GM12865 (cell line): ENCODE measurements at places on chromosomes 2 and 18.
A peak's percentile ranks its signal among the peaks of the same experiment; 100 is the strongest.

GRCh38 chr2:70344195-70344594, 42.3 kb upstream of the FAM136A start:
- no peak for DNase-seq

GRCh38 chr18:6039055-6039454, 143.7 kb upstream of the TMEM200C start:
- no peak for DNase-seq

DNA sequence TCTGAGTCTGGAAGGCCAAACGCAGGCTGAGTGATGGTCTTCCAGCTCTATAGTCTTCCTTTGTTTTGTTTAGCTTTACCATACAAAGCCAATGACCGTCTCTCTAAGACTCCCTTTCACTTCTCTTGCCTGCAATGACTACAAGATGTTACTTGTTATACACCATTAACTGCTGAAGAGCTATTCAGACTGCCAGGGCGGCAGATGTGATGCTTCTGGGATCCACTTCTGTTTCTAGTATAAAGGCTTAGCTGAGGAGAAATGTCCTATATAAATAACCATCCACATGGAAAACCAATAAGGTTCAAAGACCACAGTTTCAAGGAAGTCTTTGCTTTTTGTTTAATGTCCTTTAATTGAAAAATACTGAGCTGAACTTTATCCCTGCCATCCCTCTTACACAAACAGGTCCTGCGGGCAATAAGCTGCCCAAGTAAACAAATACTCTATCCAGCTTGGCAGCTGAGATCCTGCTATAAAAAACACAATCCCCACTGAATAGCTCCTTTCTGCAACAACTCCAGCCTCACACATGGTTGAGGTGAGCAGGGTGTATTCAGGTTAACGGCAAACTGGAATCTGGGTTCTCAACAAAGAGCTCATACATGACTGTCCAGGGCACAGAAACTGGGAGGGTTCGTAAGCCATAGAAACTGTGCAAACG, 124.6 kb downstream of the VIT start:
- no peak for DNase-seq

GRCh38 chr2:85318222-85319074, 9.3 kb downstream of the TGOLN2 start:
- peak; percentile 58 for DNase-seq

GRCh38 chr2:12676771-12677170, 40.0 kb upstream of the TRIB2 start:
- no peak for DNase-seq

DNA sequence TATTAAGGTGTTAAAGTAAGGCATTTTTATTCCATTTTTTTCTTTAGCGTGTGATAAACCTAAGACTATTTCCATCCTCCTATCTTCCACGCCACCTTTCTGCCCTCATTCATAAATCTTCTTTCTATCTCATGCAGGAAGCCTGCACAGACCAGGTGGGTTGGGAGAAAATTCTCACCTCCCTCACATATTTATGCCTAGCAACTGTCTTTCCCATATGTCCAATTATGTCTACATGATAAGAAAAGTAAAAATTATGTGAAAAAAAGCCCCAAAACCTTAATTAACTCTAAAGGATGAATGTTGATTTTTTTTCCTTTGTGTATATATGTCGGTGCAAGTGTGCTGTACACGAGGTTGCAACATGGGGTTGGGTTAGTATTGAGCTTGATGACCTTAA, 225.6 kb upstream of the GCFC2 start:
- no peak for DNase-seq

- no peak for DNase-seq
Measured at GRCh38 chr2:201777043-201777442, 3.7 kb downstream of the ALS2 start.

- no peak for DNase-seq
Measured at GRCh38 chr18:77300579-77300978, 50.9 kb downstream of the GALR1 start.

GRCh38 chr2:109383505-109384307, 230.1 kb downstream of the SEPTIN10 start:
- DNase-seq = no peak

- DNase-seq = no peak
Measured at GRCh38 chr2:43274721-43275120, 48.3 kb upstream of the ZFP36L2 start.

- no peak for DNase-seq
Measured at GRCh38 chr2:171297956-171298355, 135.8 kb downstream of the METTL8 start.

- peak; percentile 81 for DNase-seq
Measured at GRCh38 chr18:3596637-3597384, 146.8 kb downstream of the TGIF1 start.

DNA sequence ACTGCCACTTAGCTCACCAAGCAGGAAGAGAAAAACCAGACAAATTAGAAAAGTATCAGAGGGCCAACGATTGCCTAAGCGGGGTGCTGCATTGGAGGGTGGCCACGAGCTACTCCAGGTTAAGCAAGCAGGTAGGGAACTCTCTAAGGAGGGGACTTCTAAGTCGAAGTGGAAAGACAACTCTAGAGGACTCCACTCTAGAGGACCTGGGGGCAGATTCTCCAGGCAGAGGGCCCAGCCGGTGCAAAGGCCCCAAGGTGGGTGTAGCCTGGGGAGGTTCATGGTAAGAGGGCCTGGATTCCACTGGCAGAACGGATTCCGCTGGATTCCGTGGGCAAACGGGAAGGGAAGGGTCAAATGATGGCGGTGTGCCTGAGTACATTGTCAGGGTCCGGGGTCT, 12.7 kb downstream of the FBLN7 start:
- DNase-seq = no peak

DNA sequence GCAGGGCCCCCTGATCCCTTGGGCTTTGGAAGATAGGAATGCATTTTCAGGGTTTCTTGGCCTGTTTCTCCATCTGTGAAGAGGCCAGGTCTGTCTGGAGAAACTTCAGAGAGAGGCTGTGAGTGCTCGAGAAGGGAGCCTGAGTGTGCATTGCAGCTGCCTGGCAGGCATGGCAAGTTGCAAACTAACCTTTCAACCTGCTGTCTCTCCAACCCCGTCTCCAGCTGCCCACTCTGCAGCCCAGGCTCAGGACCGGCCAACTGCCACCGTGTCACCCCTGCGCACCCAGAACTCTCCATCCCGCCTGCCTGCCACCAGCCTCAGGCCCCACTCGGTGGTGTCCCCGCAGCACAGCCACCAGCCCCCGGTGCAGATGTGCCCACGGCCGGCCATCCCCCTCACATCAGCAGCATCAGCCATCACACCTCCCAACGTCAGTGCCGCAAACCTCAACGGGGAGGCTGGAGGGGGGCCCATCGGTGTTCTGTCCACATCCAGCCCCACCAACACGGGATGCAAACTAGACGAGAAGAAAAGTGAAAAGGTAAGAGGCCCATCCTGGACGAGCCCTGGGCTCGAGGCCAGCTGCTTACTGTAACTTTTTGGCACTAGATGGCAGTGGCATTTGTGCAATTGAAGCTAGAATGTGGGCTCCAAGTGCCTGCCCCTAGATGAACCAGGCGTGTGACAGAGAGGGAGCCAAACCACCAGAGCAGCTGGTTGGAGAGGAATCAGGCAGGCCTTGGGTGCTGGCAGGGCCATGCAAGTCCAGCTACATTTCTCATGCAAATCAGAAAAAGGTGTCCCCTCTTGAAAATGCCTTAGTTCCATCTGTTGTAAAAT, 164.6 kb downstream of the SEPTIN10 start:
- peak; percentile 21 for DNase-seq

GRCh38 chr2:174667250-174667860, 69.8 kb upstream of the WIPF1 start:
- no peak for DNase-seq

DNA sequence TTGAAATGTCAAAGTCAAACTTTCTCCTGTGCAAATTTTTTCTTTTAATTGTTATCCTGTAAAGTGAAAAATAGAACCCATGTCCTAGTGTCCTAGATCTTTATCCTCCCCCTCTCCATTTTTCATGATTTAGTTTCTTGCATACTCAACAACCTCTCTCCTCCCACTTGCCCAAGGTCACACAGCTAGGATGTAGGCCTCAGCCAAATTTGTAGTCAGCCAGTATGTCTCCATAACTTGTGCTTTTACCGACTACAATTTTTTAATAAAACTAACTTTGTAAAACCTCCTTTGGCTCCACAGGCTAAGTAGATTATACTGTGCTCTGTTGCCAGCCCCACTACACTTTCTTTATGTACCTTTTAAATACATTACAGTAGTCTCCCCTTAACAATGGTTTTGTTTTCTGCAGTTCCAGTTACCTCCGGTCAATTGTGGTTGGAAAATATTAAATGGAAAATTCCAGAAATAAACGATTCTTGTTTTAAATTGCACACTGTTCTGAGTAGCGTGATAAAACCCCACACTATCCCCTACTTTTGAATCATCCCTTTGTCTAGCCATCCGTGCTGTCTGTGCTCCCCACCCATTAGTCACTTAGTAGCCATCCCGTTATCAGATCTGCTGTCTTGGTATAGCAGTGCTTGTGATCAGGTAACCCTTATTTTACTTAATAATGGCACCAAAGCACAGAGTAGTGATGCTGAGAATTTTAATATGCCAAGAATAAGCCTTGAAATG, 22.8 kb downstream of the GULP1 start:
- no peak for DNase-seq

GRCh38 chr2:230068651-230069055, at the start of gene SLC16A14:
TSS of gene SLC16A14 (minus strand) at chr2:230068924. CDS start at chr2:230059352, 9,572 bp downstream.
- DNase-seq = peak; percentile 28

DNA sequence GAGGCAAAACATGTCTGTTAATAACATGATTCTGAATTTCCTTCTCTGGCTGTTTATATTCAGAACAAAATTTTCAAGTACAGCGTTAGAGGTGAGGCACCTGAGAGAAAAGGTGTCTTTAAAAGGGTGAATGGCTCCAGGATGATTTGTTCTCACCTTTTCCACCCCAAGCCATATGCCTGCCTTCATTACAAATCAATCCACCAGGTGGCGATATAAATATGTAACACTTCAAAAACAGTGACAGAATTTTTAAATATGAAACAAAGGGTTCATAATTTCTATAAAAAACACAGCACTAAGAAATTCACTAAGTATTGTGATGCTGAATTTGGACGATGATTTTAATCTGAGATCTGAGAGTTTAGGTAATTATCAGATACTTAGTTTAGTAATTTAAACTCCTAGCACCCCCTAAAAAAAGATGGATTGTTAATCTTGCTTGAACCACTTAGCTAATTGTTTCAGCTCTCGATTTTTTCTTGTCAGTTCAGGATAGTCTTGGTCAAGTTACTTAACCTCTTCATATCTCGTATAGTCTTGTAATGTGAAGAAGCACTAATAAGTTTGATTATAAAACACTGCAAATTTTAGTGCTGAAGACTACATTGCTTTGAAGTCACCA, 528.8 kb downstream of the CPS1 start:
- peak; percentile 36 for DNase-seq

DNA sequence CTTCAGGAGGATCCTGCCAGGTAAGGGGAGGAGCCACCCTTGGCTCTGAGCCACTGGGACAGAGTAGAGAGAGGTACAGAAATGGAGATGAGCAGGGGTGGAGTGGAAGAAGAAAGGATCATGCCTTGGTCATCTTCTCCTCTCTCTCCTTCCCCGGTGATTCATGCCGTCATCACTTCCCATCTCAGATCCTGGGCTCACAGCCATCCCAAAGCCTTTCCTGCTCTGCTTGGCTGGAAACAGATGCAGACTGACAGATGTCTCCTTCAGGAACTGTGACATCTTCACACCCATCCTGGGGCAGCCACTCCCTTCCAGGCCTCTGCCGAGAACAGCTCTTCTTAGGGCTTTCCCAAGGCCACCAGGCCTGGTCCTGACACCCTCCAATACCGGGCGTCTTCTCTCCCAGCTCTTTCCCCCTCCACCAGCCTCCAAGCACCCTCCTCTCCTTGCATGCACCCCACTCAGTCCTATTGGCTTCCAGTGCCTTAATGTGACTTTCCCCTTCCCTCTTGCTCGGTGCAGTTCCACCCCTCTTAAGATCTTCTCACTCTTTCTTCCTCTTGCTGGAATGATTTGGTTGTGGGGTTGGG, 58.3 kb upstream of the TNP1 start:
- DNase-seq = no peak

DNA sequence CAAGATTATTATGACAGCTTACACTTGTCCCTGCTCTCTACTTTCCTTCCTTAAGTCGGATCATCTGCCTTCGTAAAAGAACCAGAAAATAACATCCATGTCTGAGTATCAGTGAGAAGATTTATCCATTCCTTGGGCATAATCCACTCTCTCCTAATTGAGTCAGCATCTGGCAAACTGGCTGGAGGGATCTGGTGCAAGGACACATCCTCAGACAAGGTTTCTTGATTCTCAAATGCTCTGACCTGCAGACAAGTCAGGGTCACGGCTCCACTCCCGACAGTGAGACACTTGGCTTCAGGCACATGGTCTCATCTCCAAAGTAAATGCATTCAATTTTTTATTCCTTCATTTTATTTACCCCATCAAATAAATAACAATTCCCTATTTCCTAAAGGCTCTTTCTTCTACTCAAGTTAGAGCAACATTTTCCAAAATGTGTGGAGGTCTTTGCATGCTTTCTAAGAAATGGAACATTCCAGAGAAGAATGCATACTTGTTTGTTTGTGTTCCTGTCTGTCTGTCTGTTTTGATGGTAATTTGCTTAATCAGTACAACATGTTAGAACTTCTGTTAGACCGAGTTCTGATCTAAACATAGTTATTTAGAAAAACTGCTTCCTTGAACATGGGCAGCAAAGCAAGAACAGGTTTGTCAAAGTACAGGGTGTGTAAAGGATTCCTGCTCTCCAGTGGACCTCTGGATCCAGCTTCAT, 246.9 kb downstream of the IRS1 start:
- no peak for DNase-seq

GRCh38 chr2:200320344-200320743, 13.9 kb downstream of the SPATS2L start:
- DNase-seq = no peak

GRCh38 chr2:71831193-71831577, 316.5 kb downstream of the CYP26B1 start:
- no peak for DNase-seq

- no peak for DNase-seq
Measured at GRCh38 chr2:160606341-160606740, 112.7 kb upstream of the RBMS1 start.

DNA sequence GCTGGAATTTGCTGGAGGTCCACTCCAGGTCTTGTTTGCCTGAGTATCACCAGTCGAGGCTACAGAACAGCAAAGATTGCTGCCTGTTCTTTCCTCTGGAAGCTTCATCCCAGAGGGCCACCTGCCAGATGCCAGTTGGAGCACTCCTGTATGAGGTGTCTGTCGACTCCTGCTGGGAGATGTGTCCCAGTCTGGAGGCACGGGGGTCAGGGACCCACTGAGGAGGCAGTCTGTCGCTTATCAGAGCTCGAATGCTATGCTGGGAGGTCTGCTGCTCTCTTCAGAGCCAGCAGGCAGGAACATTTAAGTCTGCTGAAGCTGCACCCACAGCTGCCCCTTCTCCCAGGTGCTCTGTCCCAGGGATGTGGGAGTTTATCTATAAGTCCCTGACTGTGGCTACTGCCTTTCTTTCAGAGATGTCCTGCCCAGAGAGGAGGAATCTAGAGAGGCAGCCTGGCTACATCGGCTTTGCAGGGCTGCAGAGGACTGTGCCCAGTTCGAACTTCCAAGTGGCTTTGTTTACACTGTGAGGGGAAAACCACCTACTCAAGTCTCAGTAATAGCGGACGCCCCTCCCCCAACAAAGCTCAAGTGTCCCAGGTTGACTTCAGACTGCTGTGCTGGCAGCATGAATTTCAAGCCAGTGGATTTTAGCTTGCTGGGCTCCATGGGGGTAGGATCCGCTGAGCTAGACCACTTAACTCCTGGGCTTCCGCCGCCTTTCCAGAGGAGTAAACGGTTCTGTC, 301.1 kb downstream of the ERBB4 start:
- no peak for DNase-seq
